ENCODE measurements at places on chromosomes 12 and 14.

DNA sequence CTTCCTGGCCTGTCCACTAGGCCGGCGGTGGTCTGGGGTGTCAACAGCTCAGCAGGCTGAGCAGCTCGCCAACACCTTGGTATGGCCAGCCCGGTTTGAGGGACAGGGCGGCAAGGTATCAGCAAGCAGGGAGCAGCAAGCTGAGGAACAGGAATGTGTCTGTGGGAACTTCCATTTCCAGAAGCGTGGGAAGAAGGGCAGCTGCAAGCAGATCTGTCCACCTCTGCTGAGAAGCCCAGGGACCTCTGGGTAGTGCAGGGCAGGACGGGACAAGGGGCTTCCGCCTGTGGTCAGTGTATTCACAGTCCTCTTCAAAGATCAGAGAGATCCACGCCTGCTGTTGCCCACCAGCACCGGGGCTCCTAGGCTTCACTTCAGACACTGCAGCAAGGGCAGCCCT lies 36.0 kb downstream of the ACTN1 start:
- no peak for DNase-seq

DNA sequence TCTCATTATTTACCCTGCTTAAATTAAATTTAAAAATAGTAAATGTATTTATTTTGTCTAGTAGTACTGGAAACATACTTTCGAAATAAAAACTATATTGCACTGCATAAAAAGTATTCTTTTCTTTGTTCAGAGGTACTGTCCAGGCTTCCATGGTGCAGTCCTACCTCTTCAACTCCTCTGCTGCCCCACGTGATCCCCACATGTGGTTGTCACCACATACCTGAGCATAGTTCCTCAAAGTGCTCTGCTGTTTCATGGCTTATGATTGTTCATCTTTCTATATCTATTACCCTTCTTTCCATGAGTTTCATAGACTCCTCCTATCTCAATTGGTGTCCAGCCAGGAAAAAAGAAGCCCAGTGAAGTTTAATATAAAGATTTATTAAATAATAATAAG lies 317.5 kb upstream of the OR4E1 start:
- no peak for DNase-seq

DNA sequence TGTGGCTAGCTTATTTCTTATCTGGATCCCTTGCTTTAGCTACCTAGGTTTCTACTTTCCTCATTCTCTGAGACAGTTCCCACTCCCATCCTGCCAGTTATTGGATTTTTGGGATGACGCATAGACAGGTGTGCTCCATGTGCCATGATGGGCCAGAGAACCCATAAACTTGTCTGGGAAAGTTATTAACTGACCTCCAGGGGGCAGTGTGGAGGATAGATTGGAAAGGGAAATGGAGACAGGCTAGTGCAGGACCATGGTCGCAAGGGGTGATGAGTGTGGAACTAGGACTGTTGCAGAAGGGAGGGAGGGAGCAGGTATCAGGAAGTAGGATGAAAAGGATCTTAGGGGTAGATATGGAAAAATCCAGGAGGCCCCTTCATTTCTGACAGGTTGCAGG lies 80.3 kb downstream of the ESRRB start:
- DNase-seq: peak; percentile 56

DNA sequence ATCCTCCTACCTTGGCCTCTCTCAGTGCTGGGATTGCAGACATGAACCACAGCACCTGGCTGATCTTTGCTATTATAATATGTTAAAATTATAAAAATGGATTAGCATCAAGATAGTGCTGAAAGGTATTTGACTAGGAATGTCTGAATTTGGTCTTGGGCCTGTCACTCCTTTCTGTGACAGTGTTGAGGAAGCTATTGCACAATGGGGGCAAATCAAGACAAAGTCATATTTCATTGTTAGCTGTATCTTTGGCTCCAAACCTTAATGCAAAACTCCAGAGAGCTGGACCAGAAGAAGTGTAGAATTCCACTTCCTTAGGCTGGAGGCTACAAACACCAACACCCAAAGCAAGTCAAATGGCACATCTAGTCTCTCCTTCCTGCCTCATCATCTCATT lies 42.2 kb downstream of the ZCRB1 start:
- DNase-seq: peak; percentile 21

GRCh38 chr14:80313806-80314205 lies 102.5 kb upstream of the DIO2 start:
- DNase-seq: no peak

DNA sequence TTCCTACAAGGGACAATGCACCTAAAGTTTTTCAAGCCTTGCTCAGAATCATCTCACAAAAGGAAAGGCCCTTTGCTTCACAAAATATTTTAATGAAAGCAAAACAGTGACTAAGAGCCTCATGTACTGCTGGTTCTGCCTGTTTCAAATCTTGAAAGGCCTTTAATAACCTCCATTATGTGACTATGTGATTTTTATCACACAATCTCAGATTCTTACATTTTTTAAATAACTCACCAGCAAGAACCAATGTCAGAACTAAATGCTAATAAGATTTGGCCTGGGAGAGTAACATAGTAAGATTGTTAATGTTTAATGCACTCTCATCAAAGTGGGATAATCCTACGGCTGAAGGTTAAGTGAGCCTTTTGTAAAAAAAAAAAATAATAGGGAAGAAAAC lies 378.9 kb downstream of the RGS6 start:
- DNase-seq: no peak

DNA sequence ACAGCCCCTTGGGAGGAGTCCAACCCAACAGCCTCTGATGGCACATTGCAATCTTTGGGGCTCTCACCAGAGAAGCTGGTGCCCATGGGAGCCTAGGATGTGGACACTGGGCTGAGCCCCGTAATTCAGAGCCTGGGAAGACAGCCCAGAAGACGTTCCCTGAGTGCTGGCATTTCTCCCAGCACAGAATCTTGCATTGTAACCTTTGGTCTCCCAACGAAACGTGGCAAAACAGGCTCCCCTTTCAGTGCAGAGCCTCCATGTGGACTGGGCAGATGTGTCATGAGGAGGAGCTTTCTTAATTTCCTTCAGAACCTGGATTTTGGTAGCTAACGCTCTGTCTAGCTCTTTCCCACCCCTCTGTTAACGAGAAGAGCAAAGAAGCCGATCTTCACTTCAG lies 26.3 kb downstream of the BATF start:
- no peak for DNase-seq

DNA sequence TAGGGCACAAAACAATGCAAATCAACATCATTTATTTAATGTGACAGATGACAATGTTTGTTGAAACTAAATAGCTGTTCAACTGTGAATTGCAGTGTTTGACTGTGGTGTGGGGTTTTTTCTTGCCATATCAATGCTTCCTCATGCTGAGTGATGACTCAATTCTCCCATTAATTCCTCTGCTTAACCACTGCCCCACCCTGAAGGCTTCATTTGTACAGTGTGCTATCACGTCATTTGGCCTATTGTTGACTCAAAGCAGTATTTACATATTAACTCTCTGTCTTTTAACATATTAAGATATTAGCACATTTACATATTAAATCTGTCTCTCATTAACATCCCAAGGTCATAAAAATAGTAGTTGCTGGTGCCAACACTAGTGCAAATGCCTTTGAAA lies 164.8 kb upstream of the NRXN3 start:
- peak; percentile 57 for DNase-seq

DNA sequence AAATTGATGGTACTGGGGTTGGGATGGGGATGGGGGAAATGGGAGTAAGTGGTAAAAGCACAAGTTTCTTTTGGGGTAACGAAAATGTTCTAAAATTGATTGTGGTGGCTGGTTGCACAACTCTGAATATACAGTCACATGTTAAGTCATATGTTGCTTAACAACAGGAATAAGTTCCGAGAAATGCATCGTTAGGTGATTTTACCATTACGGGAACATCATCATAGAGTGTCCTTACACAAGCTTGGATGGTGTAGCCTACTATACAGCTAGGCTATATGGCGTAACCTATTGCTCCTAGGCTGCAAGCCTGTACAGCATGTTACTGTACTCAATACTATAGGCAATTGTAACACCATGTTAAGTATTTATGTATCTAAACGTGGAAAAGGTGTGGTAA lies 31.0 kb downstream of the ITGA7 start:
- peak; percentile 90 for DNase-seq

DNA sequence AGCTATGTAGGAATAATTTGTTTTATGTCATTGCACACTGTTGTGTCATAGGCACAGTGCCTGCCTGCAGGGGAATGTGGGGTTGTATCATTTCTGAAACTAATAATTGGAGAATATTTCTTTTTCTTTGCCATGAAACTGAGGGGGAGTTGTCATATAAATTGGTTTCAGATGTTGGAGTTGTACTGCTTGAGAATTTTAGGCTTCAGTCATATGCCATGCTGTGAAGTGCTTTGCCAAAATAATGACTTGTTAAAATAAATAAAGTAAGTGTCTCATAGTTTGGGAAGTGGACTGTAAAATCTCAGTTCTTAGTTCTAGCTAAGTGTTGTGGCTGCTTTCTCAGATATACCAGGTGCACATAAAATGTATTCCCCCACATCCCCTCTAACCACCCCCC lies 116.8 kb downstream of the DAAM1 start:
- no peak for DNase-seq

DNA sequence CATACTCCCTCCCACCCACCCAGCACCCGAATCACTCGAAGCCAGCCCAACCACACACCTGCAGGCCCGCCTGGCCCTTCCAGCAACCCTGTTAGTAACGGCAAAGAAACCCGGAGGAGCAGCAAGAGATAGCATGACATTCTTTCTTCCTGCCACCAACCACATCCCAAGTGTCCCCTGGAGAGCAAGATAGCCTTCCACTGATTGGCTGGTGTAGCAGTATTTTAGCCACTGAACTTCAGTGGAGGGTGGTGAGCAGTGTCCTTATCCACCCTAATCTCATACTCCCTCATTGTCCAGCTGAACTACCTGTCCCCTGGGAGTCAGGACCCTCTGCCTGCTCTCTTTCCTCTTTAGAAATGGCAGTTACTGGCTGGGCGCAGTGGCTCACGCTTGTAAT lies 769 bp upstream of the SLC39A5 start:
- DNase-seq: no peak

- no peak for DNase-seq
These were observed 45.3 kb downstream of the SLC35F4 start for GRCh38 chr14:57820581-57820980.

DNA sequence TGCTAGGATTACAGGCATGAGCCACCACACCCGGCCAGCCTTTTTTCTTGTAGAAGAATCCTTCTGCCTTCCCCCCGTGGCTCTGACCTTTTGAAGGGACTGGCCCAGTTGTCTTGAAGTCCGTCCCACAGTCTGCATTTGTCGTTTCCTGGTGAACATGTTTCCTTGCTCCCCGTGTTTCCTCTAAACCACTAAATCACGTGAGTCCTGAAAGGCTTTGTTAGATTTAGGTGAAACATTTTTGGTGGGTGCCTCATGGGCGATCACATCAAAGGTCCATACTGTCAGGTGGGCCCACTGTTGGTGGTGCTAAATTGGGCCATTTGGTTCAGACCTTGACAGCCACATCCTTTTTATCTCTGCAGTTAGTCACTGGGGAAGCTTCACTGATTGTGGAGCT lies 26.3 kb downstream of the MLXIP start:
- DNase-seq: peak; percentile 68

DNA sequence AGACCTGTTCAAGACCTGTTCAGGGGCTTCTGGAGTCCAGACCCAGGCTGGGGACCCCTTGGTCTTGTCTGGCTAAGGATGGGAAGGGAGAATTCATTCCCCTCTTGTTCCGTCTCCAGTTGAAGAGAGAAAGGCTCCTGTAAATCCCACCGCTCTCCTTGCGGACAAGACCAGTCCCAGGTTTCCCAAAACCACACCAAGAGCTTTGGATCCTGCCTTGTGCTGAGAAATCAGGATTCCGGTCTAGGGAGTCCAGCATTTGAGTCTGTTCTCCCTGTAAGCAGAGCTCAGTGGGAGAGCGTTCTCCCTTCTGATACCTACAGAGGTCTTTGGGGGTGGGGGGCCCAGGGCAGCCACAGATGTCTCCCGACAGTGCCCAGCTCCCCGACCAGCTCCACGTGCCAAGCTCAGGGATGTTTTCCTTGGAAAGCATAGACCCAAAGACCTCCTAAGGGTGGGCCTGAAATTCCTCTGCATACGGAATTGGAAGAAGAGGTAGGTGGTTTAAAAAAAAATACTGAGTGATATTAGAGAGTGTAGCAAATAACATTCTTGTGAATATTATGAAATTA lies 1.9 kb downstream of the HOXC13 start:
- DNase-seq: no peak

- DNase-seq: no peak
These were observed 30.3 kb downstream of the WBP11 start for GRCh38 chr12:14772946-14773345.

GRCh38 chr12:55996715-55997534 lies at the start of gene SUOX:
Gene SUOX, plus strand, starts transcription at chr12:55997276. Its CDS starts 4,946 bp downstream, at chr12:56002222.
- DNase-seq: peak; percentile 96

GRCh38 chr12:122503147-122503751 lies 2.5 kb upstream of the ZCCHC8 start:
- no peak for DNase-seq

GRCh38 chr14:55074662-55075061 lies 23.2 kb downstream of the MAPK1IP1L start:
- DNase-seq: no peak
